B cell (primary cell): ENCODE measurements at places on chromosomes 3 and 15. TPM values are rescaled to one million over a fixed set of nuclear protein-coding genes. Genes with fewer than 3 reads are reported as not detected.
A peak's percentile ranks its signal among the peaks of the same experiment; 100 is the strongest.

DNA sequence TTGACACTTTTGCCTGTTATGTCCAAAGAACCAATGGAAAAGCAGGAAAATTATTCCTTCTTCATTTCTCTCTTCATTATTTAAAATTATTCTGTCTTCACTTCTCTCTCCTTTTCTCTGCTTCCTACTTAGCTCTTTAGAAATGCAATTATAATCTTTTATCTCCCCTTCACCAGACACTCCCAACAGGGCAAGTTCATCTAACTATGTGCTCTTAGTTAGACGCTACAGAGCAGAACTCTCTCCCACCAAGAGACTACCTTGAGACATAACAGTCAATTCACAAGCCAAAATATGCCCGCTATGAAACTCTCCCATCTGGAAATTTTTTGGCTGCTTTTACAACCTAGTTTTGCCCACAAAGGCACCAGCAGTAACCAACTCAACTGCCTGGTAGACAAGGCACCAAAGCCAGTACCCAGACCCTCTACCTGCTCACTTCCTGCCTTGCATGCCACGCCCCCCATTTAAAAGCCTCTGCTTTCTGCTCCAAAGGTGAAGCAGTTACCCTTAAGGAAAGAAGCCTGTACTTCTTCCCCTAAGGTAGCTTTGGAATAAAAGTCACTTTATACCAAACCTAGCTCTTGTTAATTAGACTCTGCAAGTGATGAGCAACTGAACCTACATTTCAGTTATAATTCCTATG is 28.1 kb downstream of the CCRL2 start:
- no peak overlapping the region for H3K4me3 ChIP-seq
- H3K27me3 ChIP-seq: no peaks in the 10 kb centered on the region
- H3K4me1 ChIP-seq: peaks cover 11% of the 10 kb centered on the region
- H3K36me3 ChIP-seq: no peaks in the 10 kb centered on the region

GRCh38 chr3:143731776-143732175 is 116.5 kb downstream of the SLC9A9 start:
- H3K27ac ChIP-seq: no peak overlapping the region
- no peak overlapping the region for H3K4me3 ChIP-seq
- no peaks in the 10 kb centered on the region for H3K36me3 ChIP-seq
- no peaks in the 10 kb centered on the region for H3K27me3 ChIP-seq
- no peaks in the 10 kb centered on the region for H3K4me1 ChIP-seq

DNA sequence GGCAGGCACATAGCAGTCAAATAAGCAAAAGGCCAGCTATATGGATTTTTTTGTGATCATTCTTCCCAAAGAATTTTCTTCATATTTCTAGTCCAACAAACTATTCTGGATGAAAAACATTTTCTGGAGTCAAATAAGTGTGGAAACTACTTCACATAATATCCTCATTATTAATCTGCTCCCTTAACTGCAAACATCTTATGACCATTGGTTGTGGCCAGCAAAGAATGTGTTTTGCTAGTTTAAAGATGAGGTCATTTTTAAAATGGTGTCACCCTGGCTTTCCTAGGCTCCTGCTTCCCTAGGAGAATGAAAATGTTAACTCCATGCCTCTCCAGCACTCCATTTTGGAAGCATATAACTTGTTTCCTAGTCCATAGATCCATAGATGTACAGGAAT is 118.8 kb downstream of the SST start:
- no peak overlapping the region for H3K4me3 ChIP-seq
- H3K4me1 ChIP-seq: no peaks in the 10 kb centered on the region
- H3K27me3 ChIP-seq: no peaks in the 10 kb centered on the region
- H3K27ac ChIP-seq: no peak overlapping the region
- DNase-seq: no peak
- H3K36me3 ChIP-seq: no peaks in the 10 kb centered on the region

DNA sequence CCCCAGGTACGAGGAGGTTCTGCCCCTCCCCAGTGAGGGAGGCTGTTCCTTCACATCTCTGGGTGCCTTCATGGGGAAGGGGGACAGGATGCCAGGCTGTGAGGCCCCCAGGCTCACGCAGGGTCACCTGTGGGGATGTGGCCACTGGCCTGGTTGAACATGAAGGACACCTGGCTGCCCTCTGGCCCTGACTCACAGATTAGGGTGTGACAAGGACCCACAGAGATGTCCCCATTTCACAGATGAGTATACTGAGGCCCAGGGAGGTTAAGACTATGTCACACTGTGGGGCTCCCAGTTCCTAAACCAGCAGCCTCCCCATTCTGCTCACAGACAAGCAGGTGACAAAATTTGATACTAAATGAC is 42.4 kb downstream of the PCSK6 start:
- peaks cover 4% of the 10 kb centered on the region for H3K27me3 ChIP-seq
- no peak for DNase-seq

DNA sequence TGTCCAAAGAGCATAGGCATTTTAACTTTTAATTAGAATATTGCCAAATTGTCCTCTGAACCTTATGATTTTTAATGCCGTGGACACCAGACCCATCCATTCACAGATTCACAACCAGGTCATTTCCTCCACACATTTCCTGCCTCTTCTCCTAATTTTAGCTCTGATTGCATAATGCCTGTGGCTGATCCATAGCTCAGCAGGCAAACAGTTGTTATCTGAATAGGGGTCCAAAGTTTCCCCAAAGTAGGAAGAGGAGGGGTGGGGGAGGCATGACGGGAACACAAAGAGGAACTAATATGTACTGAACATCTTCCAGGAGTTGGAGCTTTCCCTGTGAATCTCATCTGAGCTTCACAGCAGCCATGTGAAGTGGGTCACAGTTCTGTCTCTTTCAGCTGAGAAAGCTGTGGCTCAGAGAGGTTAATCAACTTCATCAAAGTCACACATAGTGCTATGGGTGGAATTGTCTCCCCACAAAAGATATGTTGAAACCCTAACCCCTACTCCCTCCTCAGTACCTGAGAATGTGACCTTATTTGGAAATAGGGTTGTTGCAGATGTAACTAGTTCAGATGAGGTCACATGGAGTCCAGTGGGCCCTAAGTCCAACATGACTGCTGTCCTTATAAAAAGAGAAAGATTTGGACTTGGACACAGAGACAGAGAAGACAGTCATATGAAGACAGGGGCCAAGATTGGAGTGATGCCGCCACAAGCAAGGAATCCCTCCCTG is 106.7 kb upstream of the AGBL1 start:
- no peaks in the 10 kb centered on the region for H3K4me1 ChIP-seq
- H3K27me3 ChIP-seq: no peaks in the 10 kb centered on the region
- H3K4me3 ChIP-seq: no peak overlapping the region

DNA sequence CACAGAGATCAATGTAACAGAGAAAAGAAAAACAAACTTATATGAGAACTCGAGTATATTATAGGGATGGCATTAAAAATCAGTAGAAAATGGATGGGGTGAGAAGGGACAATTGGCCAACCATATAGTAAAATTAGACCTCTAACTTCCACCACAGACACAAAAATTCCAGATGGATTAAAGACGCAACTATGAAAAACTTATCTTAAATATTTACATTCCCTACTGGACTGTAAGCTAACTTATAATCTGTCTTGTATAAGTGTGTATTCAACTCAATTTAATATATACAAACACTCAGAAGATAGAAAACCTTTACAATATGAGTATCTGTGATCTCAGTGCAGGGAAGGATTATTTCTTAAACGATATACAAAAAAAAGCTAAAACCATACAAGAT is 3.0 kb downstream of the MFAP1 start:
- H3K4me1 ChIP-seq: peaks cover 27% of the 10 kb centered on the region
- H3K27ac ChIP-seq: no peak overlapping the region
- DNase-seq: no peak
- H3K36me3 ChIP-seq: peaks cover 1% of the 10 kb centered on the region
- H3K4me3 ChIP-seq: no peak overlapping the region

DNA sequence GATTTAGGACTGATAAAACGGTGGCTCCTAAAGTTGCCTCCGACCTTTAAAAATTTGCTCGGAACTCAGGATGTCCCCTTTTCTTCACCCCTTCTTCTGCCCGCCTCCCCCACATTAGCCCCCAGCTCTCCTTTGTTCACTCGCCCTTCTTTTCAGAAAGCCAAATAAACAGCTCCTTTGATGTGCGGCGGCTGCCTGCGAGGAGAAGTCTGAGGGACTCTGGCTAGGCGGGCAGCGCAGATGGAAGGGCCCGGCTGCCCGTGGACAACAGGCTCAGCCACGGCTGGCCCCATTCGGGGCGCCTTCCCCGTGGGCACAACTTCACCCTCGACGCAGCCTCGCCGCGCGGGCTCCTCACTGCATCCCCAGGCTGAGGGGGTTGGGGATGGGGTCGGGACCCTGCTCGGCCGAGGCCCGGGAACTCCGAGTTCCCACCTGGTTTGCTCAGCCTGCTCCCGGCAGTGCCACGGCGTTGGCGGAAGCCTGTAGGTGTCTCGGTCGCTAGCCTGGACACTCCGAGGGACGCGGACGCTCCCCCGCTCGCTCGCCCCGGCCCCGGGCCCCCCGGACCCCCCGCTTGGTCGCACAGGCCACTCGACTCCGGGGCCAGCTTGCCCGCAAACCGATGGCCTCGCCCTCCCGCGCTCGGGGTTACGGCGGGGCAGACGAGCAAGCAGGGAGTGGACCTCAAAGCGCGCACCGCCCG is 897 bp upstream of the TLE3 start:
- no peaks in the 10 kb centered on the region for H3K27me3 ChIP-seq
- H3K36me3 ChIP-seq: peaks cover 8% of the 10 kb centered on the region
- peak overlapping the region; percentile 92 for H3K27ac ChIP-seq
- peaks cover 57% of the 10 kb centered on the region for H3K4me1 ChIP-seq

GRCh38 chr3:136109499-136109898 is 86.6 kb downstream of the MSL2 start:
- H3K4me3 ChIP-seq: no peak overlapping the region
- H3K36me3 ChIP-seq: no peaks in the 10 kb centered on the region
- DNase-seq: no peak
- H3K27me3 ChIP-seq: no peaks in the 10 kb centered on the region

DNA sequence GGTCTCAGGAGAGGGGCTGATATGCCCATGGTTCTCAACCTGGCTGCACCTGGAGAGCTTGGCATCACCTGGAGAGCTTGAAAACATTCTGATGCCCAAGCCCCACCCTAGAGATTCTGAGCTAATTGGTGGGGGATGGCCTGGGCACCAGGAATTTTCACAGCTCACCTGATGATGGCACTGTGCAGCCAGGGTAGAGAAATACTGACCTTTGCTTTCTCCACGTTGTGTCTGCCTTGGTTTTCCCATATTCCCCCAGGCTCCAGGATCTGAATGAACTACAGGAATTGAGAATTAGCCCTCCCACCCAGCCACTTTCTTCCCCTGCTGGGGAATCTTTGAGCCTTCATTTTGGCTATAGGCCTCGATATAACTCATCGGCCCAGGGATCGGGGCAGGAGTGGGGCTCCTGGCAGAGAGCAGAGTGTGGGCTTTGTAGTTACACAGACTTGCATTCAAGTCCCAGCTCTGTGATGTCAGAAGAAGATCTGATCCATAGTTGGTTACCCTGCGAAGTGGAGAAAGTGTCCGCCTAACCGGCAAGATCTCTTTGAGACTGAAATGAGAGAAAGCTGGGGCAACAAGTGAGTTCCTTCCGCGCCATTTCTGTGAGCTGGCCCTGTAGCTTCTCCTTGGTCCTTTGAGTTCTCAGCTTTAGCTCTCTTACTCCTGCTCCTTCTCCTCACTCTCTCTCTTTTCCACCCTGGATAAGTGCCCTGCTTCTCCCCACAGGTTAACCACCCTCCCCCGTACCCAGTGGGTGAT is 33.1 kb upstream of the UBE2Q2 start:
- H3K4me3 ChIP-seq: no peak overlapping the region
- no peaks in the 10 kb centered on the region for H3K4me1 ChIP-seq
- no peaks in the 10 kb centered on the region for H3K36me3 ChIP-seq
- H3K27ac ChIP-seq: no peak overlapping the region

- no peaks in the 10 kb centered on the region for H3K4me1 ChIP-seq
- no peak overlapping the region for H3K27ac ChIP-seq
- no peak for DNase-seq
- no peak overlapping the region for H3K4me3 ChIP-seq
- H3K27me3 ChIP-seq: no peaks in the 10 kb centered on the region
Observed at GRCh38 chr3:114112696-114113095, 56.2 kb downstream of the QTRT2 start.

DNA sequence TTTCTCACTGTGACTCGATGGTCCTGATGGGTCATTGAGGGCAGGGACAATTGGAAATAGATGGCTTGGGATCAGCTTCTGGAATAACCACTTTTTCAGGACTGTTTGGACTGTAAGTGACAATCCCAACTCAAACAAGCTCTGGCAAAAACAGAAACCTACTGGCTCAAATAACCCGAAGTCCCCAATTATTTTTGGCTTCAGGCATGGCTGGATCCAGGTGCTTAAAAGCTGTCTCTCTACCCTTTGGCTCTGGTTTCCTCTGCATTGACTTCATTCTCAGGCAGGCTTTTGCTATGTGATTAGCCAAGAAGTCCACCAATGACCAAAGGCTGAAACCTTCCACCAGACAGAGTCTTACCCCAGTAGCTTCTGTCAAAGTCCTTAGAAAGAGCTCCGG is 92.9 kb upstream of the PRR23E start:
- H3K36me3 ChIP-seq: no peaks in the 10 kb centered on the region
- no peak overlapping the region for H3K27ac ChIP-seq
- no peaks in the 10 kb centered on the region for H3K4me1 ChIP-seq
- DNase-seq: no peak
- H3K4me3 ChIP-seq: no peak overlapping the region

GRCh38 chr3:158845765-158846350 is 44.0 kb downstream of the MFSD1 start:
- H3K27me3 ChIP-seq: no peaks in the 10 kb centered on the region
- no peak overlapping the region for H3K4me3 ChIP-seq
- no peak overlapping the region for H3K27ac ChIP-seq
- no peaks in the 10 kb centered on the region for H3K36me3 ChIP-seq
- no peaks in the 10 kb centered on the region for H3K4me1 ChIP-seq

DNA sequence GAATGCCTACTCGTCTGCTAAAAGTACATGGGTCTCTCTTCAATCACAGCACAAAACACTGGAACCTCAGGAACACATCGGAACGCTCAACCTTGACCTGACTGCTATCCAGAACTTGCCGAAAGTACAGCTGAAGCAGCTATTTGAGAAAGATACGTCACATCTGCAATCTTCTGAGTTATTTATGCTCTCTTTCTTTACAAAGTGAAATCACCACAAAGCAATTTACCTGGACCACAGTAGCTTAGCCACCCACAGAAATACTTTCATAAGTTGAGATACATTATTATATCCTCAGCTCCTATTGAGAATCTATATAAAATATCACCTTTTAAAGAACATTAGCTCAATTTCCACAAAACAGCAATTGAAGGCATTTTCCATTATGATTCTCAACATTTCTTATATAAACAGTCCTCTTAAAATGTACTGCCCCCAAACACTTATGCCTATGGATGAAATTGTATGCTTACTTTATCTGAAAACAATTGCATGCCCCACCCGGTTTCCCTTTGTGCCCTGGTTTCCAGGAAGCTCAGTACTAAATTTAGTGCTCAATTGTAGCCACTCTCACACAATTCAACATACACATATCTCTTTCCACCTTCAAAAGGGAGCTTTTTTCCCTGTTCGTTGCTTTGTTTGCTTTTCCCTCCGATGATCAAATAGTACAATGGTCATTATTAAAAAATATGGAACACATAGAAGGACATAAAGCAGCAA is 31.8 kb downstream of the HEG1 start:
- no peak for DNase-seq
- H3K36me3 ChIP-seq: peaks cover 2% of the 10 kb centered on the region
- no peaks in the 10 kb centered on the region for H3K27me3 ChIP-seq
- no peak overlapping the region for H3K4me3 ChIP-seq
- H3K4me1 ChIP-seq: no peaks in the 10 kb centered on the region

GRCh38 chr3:4826237-4827100 is 152.8 kb upstream of the BHLHE40 start:
- H3K36me3 ChIP-seq: peaks cover 58% of the 10 kb centered on the region
- no peak for DNase-seq
- no peak overlapping the region for H3K27ac ChIP-seq

USP4 gene
- total RNA-seq: 113 and 116 TPM in 2 replicates

SORD gene
- total RNA-seq: 24.3 and 25.8 TPM in 2 replicates

CA12 gene
- not detected in 2 replicates for total RNA-seq

ZDHHC23 gene
- 72.6 and 75.1 TPM in 2 replicates for total RNA-seq

CHRM5 gene
- not detected in 2 replicates for total RNA-seq

CDC25A gene
- total RNA-seq: 0.07 and 0.53 TPM in 2 replicates

SERPINI2 gene
- not detected in 2 replicates for total RNA-seq
